ENCODE measurements at places on chromosomes 5 and 9.

DNA sequence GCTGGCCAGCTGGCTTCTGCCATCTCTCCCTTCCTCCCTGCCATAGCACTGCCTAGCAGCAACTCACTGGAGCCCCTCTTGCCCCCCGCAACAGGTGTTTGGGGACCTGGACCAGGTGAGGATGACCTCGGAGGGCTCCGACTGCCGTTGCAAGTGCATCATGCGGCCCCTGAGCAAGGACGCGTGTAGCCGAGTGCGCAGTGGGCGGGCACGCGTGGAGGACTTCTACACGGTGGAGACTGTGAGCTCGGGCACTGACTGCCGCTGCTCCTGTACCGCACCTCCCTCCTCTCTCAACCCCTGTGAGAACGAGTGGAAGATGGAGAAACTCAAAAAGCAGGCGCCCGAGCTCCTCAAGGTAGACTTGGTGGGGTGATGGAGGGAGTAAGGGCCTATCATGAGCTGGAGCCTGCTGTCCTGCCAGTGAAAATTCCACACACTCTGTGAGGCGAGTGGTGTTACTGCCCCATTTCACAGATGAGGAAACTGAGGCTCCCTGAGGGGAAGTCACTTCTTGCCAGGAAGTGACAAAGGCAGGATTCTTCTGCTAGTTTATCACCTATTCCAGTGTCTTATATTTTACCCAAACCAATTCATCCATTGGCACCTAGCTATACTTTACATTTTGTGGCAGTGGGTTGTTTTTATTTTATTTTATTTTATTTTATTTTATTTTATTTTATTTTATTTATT is 10.1 kb downstream of the OLFML2A start:
- no peak for DNase-seq

DNA sequence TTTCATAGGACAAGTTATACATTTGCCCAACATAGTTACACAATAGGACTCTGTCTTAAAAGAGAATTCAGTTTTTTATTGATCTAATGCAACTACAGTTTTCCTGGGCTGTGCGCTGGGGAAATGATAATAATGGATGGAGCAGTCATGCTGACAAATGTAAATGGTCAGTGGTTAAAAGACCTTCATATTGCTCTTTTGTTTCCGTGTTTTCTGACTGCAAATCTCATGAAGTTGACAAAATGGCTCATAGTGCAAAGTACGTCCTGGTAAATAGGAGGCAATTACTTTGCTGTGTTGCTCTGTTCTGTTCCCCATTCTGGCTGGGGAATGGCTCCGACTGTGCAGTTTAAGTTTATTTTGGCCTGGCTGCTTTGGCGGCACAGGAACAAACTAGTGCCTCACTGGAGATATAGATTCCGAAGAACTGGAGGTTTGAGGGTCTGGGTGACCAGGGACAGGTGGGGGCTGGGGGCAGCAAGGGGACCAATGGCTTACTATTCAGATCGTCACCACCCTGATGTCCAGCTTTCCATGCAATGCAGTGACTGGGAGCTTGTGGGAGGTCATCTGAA is 54.3 kb downstream of the PTTG1 start:
- no peak for DNase-seq

- no peak for DNase-seq
Observed at GRCh38 chr5:56759521-56760216, 55.7 kb upstream of the MAP3K1 start.

DNA sequence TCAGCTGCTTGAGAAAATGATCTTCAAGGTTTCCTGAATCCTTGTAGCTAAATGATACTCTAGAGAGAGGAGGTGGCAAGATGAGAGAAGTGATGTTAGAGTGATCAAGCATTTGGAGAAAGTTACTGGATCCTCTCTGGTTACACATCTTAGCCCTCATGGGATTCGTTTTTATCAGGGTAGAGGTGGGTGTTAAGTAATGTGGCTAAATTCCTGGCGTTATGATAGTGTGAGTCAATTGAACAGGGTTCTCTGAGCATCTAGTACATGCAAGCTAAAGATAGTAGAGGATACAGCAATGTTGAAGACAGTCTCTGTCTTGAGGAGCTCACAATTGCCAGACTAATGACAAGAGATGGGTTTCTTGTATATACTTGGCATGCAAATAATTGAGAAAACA is 123.7 kb downstream of the PSD2 start:
- DNase-seq = no peak

- no peak for DNase-seq
Observed at GRCh38 chr9:25891527-25891926, 213.3 kb upstream of the TUSC1 start.

- DNase-seq = no peak
Observed at GRCh38 chr5:92994392-92994791, 586.6 kb downstream of the NR2F1-AS1 start.

DNA sequence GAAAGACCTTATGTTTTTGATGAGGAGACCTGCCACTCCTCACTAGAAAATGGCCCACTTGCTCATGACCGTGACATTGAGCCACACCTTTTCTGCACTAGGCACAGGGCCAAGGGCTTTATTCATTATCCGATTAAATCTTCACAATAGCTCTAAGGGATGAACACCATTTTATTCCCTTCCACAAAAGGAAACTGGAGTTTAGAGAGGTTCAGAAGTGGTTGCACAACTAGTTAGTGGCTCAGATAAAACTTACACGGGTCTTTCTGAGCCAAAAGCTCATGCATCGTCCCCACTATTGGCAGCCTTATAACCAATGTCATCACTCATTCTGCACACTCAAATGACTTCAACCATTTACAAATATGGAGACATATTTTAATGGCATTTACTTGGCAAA is 39.4 kb downstream of the SUSD1 start:
- no peak for DNase-seq

- no peak for DNase-seq
Observed at GRCh38 chr9:20139763-20140290, 351.0 kb upstream of the SLC24A2 start.

GRCh38 chr9:70400107-70400892 is 14.2 kb downstream of the KLF9 start:
- DNase-seq = no peak

DNA sequence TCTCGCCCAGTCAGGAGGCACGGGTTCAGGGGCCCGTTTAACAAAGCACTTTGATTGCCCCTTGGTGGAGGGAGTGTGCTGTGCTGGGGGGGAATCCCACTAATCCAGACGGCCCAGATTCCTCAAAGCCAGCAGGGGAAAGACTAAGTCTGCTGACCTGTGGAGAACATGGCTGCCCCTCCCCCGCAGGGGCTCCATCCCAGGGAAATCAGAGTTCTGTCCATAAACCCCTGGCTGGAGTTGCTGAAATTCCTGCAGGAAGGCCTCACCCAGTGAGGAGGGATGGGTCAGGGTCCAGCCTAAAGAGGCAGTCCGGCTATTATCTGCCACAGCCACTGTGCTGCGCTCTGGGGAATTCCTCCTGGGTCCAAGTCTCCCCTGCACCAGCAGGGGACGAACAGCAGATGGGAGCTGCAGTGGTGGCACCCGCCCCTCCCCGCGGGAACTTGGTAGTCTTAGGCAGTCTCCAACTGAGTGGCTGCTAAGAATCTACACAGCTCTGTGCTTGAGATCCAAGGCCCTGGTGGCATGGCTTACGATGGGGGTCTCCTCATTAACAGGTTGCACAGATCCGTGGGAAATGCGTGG is 174.0 kb upstream of the DAB2 start:
- DNase-seq = no peak

- no peak for DNase-seq
Observed at GRCh38 chr9:34685591-34685990, 5.5 kb downstream of the CCL19 start.

GRCh38 chr9:123370108-123370507 is 14.1 kb downstream of the CRB2 start:
- DNase-seq = no peak

GRCh38 chr5:8320244-8320643 is 451.3 kb downstream of the MTRR start:
- no peak for DNase-seq

GRCh38 chr9:130942679-130943078 is 3.6 kb upstream of the FIBCD1 start:
- DNase-seq = no peak

DNA sequence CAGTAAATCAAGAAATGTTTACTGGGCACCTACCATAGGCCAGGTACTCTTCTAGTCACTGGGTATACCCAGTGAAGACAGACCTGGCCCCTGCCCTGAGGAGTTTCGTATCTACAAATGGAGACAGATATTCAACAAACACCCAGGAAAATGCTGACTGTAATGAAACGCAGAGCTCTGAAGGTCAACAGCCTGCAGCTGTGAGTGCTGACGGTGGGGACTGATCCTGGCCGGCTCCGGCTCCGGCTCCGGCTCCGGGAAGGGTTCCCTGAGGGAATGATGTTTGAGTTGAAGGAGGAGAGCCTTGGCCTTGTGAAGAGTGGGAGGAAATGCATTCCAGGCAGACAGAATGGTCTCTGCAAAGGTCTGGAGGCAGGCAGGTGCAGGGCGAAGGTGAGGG is 23.1 kb downstream of the FGFR4 start:
- DNase-seq = no peak

DNA sequence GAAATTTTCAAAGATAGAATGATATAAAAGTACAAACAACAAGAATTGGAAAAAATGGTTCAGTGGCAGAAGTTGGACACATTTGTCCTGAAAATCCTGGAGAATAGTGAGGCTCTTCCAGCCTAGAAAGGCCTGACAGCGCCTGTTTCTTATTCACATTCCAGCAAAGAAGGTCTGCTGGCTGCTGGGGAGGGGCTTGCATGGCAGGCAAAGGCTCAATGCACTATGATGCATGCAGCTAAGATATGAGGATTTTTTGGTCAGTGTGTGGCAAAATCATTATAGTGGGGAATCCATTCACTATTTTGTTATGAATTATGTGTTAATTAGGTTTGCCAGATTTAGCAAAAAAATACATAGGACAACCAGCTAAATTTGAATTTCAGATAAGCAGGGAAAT is 243.9 kb upstream of the SLC30A5 start:
- no peak for DNase-seq

DNA sequence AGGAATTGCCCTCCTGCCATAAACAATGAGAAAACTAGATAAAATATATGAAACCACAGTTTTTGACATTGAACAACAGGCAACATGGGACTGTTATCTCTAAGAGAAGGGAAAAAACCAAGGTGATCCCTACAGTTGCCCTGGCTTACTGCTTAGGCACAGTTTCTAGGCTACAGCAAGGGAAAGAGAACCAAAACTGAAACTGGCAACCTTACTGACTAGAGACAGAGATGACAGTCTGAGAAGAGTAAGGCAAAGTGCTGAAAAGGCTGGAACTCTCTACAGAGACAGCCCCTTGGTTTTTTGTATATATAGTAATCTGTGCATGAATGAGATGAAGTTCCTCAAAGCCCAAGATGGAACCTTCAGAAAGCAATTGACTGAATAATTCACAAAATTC is 36.2 kb upstream of the REEP2 start:
- no peak for DNase-seq

DNA sequence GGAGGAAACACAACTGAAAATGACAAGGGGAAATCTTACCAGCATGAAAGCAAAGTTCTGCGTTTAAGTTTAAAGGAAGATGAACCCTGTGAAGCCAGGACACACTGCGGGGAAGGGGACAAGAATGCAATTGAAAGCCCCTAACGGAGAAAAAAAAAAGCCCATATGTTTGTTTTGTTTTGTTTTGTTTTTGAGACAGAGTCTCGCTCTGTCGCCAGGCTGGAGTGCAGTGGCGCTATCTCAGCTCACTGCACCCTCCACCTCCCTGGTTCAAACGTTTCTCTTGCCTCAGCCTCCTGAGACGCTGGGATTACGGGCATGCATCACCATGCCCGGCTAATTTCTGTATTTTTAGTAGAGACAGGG is 2.9 kb downstream of the STK10 start:
- no peak for DNase-seq

DNA sequence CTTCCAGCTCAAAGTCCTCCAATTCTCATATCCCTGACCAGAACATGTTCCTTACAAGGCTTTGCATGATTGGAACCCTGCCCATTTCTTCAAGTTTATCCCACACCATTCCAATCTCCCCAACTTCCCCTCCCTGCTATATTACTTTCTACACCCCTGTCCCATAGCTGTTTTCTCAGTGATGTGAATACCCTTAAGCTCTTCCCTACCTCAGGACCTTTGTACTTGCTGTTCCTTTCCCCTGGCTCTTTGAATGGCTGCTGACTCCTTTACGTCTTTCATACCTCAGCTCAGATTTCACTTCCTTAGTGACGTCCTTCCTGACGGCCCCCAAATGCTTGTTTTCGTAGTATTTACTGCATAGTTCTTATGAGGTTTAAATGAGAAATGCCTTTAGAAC is 166.2 kb upstream of the ZNF462 start:
- no peak for DNase-seq

DNA sequence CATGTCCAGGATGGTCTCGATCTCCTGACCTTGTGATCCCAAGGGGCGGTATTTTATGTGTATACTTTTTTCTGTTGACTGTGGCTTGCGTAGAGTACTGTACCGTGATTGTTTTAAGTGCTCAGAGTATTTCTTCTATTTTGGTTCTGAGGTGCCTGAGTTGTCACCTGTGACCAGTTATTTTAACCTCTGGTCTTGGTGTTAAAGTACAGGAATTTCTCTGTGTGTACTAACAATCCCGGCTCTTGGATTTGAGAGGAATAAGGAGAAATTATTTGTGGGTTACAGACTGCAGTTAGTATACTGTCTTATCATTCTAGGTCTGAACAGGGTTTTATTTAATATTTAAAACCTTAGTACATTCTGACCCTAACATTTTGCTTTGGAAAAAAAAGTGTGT is 2.0 kb downstream of the ANKHD1 start:
- no peak for DNase-seq

GRCh38 chr5:9126490-9126889 is 419.4 kb downstream of the SEMA5A start:
- no peak for DNase-seq

DNA sequence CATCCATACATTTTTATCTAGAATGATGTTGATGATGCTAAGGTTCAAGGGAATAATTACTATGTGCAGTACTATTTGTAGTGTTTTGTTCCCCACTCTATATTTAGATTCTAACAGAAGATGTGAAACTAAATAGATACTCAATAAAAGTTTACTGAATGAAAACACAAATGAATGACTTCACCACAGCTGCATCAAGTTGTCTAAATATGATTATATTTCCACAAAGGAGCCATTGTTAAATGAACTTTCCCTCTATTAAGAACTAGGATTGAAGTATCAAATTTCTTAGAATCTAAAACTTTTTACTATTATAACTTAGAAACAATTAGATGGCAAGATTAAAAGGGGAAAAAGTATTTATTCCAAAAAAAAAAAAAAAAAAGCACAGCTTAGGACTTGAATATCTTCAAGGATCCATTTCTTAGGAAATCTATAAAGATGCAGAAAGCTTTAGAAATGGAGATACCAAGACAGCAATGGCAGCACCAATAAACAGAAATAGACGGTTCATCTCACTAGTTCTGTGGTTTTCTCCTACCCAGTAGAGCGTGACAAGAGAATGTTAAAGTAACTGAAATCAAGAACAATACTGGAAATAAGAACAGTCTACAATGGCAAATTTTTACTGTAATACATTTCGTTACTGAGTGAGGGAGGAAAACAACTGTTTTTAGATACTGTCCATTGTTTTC is 347.6 kb downstream of the EBF1 start:
- DNase-seq = no peak

DNA sequence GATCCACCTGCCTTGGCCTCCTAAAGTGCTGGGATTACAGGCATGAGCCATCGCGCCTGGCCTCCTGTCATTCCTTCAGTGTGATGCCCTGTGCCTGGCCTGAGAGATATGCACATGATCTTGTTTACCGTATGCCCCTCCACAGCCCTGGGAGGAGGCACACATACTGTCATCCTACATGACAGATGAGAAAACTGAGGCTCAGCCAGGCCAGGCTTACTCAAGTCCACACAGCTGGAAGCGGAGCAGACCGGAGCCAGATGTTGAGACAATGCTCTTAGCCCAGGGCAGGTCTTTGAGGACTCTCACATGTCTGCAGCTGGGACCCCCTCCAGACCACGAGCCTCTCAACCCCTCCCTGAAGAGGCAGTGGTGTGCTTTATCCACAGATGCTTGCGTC is 38.7 kb upstream of the SH3PXD2B start:
- no peak for DNase-seq
